ENCODE measurements at places on chromosomes 12 and 14.

DNA sequence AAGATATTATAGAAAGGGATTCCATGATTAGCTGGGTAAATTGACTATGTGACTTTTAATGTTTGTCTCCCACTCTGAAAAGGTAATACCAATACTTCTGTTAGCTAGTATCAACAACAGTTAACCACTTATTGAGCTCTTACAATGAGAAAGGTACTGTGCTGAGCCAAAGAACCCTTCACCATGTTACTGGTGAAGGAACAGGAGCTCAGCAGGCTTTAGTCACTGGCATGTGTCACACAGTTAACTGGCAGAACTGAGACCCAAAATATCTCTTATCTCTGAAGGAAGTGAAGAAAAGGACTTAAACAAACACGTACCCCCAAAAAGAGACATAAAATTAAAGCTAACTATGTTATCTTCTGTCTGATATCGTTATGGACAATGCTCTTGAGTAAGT, 170.6 kb downstream of the MED13L start:
- DNase-seq: no peak

GRCh38 chr12:60027266-60027665, 431.4 kb downstream of the SLC16A7 start:
- DNase-seq: no peak

DNA sequence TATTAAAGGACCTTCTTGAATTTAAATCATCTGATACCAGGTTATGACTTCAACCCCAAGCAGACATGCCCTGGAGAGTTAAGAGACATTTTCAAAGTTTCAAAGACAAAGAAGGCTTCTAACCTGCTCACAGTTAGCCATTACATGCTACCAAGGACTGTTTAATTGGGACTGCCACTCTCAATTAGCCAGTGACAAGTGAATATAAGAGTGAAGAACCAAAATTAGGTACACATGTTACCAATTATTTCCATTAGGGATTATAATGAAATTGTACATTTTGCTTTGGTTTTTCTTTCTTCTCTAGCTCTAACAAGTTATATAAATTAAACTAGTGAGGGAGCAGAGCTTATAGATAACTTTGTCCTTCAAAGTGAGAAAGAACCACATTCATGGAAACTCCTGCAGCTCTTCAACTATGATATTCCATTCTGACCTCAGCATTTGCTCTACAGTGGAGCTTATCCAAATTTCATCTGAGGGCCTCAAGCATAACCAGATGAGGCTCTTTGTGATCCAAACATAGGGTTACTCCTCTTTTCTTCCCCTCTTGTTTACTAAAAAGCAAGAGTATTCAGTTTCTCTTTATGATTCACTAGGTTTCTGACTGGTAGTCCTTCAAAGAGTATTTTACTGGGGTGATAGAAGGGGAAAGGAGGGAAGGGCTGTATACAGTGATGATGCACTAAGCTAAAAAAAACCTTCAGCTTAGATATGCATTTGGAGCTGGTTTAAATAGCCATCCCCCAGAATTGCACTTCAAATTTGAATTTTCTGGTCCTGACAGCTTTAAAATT, 91.3 kb downstream of the DUSP6 start:
- no peak for DNase-seq

DNA sequence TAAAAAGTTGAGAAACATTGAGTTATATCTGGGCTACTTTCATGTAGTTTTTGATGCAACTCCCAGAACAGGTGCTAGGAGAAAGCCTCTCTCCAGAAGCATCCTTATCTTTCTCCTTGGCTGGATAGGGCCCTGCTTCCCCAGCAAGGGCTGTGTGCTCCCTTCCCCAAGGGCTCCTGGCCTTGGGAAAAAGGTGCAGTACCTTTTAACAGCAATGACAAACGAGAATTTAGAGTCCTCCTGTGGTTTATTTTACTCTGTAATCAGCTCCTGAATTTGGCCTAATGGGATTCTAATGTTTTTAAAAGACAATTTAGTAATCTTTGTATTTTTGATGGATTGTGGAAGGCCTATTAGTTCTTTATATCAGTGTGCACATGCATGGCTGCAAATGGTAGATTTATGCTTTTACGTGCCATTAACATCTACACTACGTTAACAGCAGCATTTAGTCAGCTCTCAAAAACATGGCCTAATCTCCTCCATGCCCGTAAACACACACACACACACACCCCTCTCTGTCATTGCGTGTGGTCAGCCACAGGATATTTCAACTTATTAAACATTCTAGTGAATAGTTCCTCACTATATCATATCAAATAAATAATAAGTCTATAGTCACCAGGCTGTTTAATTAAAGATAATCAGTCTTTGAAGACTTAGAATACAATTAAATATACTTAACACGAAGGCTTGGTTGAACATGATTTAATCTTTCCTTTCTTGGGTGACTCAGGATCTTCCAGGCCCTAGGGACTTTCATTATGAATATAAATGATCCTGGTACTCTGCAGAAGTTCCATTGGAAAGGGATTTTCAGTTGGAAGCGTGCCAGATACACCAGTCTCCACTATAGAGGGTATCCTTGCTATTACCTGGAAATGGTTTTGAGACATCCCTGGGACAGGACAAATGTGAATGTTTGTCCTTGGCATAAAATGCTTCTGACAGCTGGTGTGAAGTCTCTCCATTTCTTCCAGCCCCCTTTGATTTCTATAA, 181.4 kb upstream of the PWP1 start:
- DNase-seq: no peak
